Activated CD4-positive, alpha-beta memory T cell treated with anti-CD3 and anti-CD28 coated beads for 36 hours (primary cell): ENCODE measurements at places on chromosomes 1 and 21.

- DNase-seq: no peak
Observed at GRCh38 chr1:54777431-54777830, 13.1 kb upstream of the PARS2 start.

GRCh38 chr21:16113052-16113715 is 383.4 kb downstream of the USP25 start:
- DNase-seq: no peak

DNA sequence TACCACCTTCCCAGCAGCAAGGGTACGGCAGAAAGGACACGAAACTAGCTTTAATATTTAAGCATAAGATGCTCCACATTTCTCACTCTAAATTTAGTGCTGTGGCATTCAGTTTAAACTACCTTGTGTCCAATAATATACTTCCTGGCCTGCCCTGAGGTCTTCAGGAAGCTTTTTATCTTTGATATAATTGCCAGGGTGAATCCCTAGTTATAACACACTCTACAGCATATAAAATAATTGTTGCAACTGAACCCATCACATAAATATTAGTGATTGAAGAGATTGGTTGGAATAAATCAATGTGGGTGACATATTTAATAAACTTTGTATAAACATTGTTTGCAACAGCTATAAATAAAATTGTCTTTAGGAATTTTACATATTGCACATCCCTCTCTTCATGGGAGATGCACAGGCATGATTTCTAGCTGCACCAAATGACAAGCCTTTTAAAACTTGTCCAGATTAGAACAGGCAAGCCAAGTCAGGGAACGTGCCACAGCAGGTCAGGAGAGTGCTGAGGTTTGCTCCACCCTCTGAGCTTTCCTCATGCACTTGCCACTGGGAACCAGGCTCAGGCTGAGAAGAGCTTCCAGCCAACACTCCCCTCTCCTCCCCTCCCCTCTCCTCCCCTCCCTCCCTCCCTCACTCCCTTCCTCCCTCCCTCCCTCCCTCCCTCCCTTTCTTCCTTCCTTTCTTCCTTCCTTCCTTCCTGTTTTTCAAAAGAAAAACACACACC is 623.2 kb upstream of the PKN2 start:
- DNase-seq: no peak

- DNase-seq: no peak
Observed at GRCh38 chr1:115423776-115424175, 85.7 kb upstream of the NGF start.

DNA sequence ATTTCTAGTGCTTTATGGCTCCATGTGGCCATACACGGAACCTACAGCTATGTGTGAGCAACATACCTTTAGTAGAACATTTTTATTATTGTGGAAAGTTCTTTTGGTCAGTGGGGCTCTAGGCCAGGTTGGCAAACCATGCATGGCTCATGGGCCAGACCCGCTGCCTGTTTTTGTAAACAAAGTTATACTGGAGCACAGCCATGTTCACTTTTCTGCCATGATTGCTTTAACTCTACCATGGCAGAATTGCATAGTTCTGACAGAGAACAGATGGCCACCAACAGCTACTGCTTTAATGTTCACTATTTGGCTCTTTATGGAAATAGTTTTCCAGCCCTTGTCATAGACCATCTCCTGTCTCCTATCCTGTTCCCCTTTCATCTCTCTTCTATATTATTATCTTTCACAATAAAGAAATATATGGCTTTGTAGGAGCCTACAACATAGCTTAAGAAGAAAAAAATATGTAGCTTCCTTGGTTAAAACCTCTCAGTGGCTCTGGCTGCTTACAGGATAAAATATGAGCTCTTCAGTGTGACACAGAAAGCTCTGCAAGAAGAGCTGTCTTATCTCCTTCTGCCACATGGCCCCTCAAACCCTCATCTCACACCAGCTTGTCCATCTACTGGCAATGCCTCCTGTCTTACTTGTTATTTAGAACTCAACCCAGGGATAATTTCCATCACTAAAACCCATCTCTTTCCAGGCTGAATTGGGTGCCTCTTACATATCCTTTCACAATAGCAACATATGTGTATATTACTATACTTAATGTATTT is 54.6 kb upstream of the RWDD3 start:
- DNase-seq: no peak

DNA sequence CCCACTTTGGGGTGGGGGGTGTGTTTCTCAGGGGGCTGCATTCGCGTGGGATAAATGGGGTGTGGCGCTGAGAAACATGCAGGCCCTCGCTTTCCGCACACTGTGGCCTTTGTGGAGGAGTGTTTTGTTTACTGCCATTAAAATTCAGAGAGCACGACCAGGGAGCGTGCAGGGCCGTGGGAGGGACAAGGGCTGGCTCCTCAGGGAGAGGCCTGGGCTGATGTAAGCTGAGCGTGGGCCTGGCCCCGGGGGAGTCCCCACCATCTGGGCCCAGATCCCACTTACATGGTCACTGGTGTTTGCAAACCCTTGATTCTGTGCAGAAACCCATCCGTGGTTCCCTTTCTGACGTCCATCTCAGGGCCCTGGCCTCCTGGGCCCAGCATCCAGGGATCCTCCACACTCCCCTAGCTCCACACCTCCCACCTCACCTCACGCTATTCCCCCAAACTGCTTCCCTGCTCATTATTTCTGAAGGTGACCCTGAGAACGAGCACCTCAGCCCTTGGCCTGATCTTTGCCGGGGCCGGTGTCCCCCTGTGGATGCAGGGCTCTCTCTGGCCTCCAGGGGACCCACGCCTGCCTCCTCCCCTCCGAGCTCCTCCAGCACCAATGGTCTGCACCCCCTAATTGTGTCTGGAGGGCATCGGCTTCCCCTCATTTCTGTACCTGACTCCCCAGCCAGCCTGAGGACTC is 92.5 kb upstream of the SIM2 start:
- no peak for DNase-seq
